Myocyte (in vitro differentiated cells): ENCODE measurements at places on chromosomes 2 and 18.

GRCh38 chr18:69161383-69162028 is 239.2 kb upstream of the DOK6 start:
- peak; percentile 50 for DNase-seq

- DNase-seq = peak; percentile 81
These were observed 801 bp downstream of the OSR1 start for GRCh38 chr2:19357402-19358241.

DNA sequence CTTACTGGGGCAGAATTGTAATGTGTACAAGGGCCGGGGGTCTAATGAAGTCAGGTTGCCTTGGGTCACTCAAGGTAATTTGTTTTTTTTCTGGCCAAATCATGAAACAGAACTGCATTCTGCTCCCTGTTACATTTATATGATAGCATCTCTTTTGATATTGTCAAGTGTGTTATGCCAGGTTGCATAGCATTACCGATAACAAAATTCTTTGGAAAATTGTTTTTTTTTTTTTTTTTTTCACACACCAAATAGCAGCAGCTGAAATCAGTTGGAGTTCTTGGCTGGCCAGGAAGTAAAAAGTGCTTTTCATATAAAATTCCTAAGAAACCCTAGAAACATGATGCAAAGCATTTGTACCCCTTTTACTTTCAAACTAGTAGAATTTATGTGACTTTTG is 282.6 kb upstream of the FN1 start:
- DNase-seq = no peak

DNA sequence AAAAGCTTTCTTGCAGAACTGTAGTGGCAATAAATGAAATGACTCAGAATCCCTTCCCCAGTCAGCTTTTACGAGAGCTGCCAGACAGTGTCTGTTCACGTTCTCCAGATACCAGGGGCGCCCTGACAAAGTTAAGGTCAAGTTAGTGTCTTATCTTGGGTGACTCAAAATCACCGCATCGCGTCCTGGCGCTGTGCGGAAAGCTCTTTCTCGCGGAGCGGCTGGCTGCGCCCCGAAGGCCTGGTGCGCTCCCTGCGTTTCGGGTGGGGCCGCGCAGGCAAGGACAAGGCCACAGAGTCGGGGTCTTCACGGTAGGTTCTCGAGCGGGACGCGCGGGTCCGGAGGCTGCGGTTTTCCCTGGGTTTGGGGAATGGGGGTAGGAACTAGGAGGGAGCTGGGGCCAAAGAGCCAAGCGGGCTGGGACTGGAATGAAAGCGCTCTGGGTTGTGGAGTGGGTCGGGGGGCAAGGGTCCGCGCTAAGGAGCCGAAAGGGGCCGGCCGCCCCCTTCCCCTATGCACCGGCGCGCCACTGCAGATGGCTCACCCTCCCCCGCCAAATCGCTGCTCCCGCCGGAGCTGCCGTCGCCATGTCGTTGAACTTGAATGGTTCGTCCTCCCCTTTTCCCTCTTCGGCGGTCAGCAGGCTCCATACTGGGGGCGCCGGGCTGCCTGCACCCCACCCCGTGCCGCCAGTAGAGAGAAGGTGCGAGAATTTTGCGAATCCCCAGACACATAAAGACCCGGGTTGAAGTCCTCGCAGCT is 2.6 kb upstream of the HOXD11 start:
- DNase-seq = no peak

- DNase-seq = no peak
These were observed 213.0 kb downstream of the RNF152 start for GRCh38 chr18:61679836-61680235.

GRCh38 chr2:113876503-113877387 is 13.1 kb upstream of the ACTR3 start:
- no peak for DNase-seq

DNA sequence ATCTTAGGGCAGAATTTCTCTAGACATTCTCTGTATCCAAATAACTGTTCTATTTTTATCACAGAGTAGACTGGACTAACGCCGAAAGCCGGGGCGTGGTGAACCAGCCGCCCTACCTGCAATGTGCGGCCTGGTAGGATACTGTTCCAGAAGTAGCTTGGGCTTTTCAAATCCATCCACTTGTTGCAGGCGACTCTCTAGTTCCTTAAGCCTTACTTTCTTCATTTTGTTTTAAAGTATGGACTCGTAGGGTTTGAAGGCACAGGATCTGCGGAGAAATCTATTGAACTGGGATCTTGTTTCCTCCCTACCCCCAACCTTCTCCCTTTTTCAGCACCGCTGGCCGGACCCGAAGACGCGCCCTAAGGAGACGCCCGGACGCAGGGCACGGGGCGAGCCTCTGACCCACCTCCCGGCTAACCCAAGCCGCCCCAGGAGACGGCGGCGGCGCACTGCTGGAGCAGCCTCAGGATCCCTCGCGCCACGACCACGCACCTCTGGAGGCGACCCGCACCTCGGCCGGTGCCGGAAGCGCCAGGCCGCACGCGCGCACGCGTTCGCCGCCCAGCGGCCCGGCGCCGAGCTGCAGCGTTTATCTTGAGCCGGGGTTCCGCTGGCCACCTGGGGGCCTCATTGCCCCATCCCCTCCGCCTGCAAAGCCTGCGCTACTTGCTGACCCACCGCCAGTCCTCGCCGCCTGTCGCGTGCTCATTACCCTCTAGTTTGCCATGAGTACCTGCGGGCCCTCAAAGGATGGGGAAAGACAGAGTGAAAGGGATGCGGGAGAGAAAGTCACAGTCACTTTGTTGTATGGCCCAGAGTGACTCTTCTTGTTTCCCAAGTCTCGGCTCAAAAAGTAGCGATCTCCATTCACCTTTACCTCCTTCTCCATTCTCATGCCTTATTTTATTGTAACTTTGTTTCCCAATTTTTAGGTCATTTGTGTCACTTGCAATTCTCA is at the start of gene METTL5:
Gene METTL5, minus strand, starts transcription at position 533 of the 961 bp plus-strand sequence. Its CDS starts 308 bp downstream, at position 225.
- DNase-seq = peak; percentile 83

DNA sequence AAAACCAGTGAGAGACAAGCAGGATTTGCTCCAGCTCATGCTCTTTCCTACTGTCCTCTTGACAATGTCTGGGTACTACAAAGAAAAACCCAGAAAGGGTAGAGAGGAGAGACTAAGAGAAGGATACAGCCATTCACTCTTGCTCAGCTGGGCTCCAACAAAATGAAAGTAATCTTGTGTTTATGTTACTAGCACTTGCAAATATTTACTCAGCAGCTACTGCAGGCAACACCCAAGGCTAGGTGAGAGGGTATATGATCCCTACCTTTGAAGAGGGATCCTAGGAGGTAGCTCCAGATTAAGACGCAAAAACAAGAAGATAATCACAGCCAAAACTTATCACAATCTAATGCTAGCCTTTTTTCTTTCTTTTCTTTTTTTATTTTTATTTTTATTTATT is 329.6 kb upstream of the ACVR2A start:
- no peak for DNase-seq

DNA sequence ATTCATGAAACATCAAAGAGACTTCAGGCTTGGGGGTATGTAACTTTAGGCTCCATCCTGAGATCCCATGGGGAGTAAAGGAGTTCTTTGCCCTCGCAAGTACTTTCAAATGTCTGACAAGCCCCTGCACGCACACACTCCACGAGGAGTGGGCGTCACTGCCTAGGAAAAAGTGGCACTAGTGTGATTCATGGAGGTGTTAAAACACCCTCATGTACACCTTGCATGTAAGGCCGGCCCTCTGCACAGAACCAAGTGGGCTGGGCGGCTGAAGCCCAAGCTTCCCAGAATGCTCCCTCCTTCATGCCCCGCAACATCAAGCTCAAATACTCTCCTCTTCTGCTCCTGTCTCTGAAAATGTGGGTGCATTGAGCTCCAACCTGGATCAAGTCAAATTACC is 7.8 kb downstream of the HS1BP3 start:
- DNase-seq = no peak

DNA sequence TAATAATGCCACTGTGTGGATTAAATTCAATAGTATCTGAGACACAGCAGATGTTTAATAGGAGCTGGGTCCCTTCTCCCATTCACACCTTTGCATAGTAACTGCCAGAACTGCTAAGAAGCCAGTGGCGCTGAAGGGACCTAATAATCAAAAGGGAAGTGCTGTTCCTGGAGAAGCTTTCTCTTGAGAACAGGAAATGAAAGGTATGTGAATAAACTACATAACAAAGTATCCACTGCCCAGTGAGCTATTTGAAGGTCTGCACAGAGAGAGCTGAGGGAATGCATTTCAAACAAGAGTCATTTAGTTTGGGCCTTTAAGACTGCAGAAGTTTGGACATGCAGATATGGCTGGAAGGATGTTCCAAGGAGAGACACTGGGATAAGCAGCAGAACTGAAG is 56.1 kb upstream of the KIDINS220 start:
- no peak for DNase-seq

GRCh38 chr2:29056452-29056851 is 17.9 kb downstream of the PCARE start:
- no peak for DNase-seq

DNA sequence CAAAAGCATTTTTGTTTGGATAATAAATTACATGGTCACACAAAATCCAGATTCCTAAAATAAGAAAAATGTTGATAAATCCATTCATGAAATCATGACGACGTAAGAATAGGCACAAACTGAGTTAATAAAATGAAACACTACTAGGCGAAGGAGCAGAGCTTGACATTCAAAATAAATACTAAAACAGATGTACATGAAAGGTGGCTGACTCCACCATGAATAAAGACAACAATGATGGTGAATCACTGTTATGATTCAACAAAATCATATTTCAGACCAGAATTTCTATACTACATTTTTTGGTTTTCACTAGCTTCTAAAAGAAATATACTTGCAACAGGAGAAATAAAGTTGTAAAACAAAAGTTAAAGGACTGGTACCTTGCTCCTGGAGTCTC is 122.0 kb upstream of the RNU4ATAC start:
- no peak for DNase-seq

GRCh38 chr18:30039201-30039600 is 1003.3 kb downstream of the DSC3 start:
- DNase-seq = no peak

- DNase-seq = no peak
These were observed 556.7 kb upstream of the FSIP2 start for GRCh38 chr2:185181901-185182300.

GRCh38 chr2:72824224-72824842 is 1.5 kb downstream of the EXOC6B start:
- no peak for DNase-seq

GRCh38 chr2:205776139-205776538 is 93.8 kb downstream of the NRP2 start:
- DNase-seq = peak; percentile 60

DNA sequence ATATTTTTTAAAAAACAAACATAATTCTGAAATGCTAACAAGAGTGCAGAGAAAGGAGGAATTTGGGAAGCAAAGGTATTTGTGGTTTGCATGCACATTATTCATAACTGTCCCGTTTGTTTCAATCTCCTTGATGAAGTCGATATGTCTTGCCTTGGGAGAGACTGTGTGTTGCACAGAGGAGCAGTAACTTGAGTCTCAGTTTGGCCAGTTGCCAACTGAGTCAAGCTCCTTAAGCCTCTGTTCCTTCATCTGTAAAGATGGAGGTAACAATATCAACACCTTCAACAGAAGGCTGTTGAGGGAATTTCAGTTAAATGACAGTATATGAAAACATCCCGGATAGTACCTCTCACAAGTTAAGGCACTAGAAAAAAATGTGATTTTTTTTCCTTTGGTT is 226.2 kb downstream of the ASXL3 start:
- peak; percentile 3 for DNase-seq

DNA sequence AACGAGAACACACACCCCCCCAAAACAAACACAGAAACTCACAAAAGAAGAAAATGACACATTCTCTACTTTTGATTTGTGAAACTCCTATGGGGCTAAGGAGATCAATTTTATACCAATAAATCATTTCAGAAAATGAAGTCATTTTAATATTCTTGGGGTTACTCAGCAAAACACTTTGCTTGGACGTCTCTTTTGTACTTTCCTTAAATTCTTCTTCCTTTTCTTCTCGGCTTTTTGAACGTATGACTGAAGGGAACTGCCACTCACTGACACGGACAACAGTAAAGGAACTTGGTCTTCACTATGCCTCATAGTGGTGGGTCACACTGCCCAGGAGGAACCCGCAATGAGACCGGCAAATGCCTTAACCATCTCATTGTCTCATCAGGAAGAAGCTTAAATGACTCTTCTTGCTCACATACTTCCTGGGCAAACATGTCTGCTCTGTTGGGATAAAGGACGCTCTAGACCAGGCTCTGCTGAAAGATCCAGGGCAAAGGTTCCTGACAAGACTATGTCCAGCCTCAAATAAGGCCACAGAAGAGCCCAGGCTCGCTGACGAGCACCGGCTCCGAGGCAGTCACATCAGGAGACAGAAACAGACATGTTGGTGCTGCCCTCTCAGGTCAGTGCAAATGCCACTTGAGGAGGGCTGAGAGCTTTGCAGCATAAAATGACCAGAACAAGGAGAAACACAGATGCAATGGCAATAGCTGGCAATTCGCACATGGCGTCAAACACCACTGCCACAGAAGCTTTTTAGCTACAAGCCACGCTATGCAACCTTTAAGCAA is 205.5 kb downstream of the TGIF1 start:
- DNase-seq = no peak

DNA sequence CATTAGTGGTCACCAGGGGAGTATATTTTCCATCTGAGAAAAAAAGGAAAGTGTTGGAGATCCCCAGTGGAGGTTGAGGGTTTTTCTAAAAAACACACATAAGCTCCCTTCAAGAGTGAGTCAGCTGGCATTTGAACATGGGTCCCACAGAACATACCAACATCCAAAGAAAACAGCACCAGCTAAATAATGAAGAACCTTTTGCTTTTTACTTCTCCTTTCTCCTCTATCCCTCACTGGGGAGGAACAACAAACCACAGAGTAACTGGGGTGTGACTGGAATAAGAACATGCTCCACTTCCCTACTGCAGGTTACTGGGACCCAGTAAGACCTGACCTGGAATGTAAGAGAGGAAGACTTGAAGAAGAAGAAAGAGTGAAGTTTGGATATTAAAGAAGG is 56.5 kb upstream of the RAPH1 start:
- no peak for DNase-seq

DNA sequence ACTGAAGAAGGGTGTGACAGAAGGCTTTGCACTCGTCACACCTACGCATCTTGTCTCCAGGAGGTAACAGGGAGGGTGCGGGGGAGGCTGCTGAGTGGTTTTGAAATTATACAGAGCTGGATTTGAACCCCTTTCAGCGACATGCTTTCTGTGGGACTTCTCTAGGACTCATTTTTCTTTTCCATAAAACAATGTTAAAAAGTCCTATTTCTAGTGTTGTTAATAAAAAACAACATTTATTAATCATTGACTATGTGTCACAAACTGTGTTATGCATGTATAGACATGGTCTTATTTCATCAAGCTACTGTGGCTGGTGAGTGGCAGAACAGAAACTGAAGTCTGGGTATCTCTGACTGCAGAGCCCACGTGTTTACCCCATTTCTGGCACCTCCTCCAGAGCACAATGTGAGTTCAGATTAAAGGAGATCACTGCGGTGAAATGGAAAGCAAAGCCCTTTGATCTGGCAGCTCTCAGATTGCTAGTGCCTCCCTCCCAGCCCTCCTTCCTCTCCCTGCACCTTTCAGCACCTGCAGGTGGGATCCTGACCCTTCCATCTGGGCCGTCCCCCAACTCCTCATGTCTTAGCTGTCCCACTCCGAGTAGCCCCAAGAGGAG is 315.5 kb upstream of the MYT1L start:
- DNase-seq = no peak
